ENCODE measurements at places on chromosomes 2 and 18.

GRCh38 chr18:35289293-35289692 lies 736 bp downstream of the ZSCAN30 start:
- DNase-seq = peak; percentile 39

- no peak for DNase-seq
Observed at GRCh38 chr2:18649502-18650135, 60.2 kb upstream of the NT5C1B start.

DNA sequence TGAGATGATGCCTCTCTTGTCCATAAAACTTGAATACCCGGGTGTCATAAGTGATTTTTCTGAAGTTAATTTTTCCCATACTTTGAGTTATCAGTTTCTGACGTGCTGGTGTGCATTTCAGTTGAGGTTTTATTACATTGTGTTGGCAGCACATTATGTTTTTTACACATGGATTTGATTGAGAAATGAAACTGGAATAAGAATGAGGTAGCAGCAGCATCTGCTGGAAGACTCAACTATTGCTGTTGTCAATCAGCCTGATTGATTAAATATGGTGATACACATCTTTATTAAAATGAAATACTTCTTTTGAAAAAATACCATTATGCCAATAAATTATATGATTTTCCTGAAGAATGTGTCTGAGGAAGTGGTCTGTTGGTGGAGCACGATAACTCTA lies 60.5 kb downstream of the INSIG2 start:
- no peak for DNase-seq

DNA sequence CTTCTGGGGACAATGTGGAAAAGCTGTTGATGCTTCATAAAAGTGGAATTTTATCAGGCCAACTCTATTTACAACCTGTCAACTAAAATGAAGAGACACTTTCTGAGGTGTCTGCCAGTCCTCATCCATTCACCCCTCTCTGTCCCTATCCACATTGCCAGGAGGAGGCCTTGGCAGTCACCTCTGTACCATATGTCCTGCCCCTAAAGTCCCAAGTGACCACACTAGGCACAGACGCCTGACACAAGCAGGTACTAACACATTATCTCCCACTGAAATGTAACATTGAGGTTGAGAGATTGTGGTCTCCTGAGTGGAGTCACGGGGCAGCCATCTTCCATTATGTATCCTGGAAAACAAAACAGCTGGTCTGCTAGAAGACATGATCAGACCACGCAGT lies 71.4 kb downstream of the OSBPL1A start:
- DNase-seq = no peak

GRCh38 chr18:74497778-74498177 lies 1.6 kb downstream of the CNDP2 start:
- no peak for DNase-seq

DNA sequence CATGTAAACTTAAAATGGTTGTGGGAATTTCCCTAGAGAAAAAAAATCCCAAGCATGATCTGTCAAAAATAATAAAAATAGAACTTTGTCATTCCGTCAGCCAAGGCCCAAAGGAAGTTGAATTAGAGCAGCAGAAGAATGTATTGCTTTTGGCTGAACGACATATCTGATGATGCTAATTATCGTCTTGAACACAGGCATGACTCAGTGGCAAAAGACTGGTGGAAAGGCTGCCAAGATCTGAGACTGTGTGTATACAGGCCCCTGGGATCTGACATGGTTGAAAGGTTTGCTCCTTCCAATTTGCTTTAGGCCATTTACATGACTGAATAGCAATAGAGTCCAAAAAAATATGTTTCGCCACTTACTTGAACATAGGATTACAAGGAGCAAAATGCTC lies 1057.1 kb upstream of the CRIM1 start:
- DNase-seq = peak; percentile 2

DNA sequence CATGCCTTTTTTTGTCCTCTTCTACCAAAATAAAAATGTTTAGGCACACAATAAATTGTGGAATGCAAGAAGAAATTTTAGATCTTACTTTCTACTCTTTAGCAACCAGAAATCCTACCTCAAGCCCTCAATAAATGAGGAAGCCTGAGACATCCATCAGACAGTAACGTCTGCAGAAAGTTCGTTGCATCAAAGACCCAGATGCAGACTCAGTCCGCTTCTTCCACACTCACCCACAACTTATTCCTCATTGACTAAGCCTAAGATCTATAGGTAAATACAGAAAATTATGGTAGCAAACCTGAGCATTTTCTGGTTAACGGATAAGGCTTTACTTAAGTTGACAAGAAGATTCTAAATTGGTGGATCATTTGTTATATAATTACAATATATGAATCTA lies 579.4 kb upstream of the ID2 start:
- no peak for DNase-seq

GRCh38 chr2:53576166-53576565 lies 191.4 kb upstream of the CHAC2 start:
- no peak for DNase-seq

DNA sequence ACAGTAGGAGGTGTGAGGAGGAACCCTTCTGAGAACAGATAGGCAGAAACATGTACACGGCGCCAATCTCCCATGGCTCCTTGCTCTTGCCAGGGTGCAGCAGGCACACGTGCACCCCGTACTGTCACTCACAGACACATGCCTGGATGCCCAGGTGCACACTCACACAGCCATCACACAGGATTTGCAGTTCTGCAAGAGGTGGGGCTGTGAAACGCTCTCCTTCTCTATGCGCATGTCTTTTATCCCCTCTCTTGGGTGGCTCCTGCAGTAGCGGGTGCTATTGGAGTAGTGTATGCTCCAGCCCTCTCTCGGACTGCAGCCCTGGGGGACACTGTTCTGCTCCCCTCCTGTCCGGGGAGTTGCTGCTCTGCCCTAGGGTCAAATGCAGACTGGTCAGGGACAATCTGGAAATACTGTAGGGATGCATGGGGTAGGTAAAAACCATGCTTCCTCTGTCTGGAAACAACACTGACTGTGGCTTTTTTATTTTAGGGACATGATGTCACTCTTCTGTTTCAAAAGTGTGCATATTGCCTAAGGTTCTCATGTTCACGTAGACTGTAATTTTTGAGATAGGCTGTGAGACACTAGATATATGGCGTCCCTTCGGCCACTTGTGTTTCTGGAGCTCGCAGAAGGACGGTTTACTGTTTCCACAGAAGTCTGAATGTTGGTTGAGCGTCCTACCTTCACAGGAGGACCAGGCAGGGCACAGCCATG lies 118.5 kb downstream of the PRKCE start:
- no peak for DNase-seq

DNA sequence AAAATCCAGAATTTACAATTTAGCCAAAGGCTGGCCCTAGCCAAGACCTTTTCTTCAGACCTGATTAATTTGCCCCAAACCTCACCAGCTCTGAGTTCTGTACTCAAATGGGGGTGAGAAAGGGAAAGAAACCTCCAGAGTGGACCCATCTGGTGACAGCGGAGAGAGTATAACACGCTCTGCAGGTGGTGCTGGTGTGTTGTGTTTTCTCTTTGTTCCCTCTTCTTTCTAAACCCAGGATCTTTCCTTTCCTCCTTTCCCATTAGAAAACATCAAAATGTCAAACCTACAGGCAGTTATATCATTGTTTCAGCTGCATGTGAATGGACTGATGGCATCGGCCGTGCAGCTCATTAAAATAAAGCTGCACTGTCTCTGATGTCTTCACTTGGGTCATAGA lies 253.2 kb upstream of the SP5 start:
- no peak for DNase-seq

- DNase-seq = no peak
Observed at GRCh38 chr2:173874894-173875237, 90.3 kb downstream of the SP3 start.

- no peak for DNase-seq
Observed at GRCh38 chr2:173017646-173018420, 57.8 kb upstream of the MAP3K20 start.

GRCh38 chr2:129698593-129698992 lies 280.9 kb upstream of the RAB6C start:
- no peak for DNase-seq

GRCh38 chr2:3414133-3414860 lies 34.8 kb downstream of the TRAPPC12 start:
- no peak for DNase-seq

- no peak for DNase-seq
Observed at GRCh38 chr2:156673981-156674380, 237.8 kb downstream of the GPD2 start.

DNA sequence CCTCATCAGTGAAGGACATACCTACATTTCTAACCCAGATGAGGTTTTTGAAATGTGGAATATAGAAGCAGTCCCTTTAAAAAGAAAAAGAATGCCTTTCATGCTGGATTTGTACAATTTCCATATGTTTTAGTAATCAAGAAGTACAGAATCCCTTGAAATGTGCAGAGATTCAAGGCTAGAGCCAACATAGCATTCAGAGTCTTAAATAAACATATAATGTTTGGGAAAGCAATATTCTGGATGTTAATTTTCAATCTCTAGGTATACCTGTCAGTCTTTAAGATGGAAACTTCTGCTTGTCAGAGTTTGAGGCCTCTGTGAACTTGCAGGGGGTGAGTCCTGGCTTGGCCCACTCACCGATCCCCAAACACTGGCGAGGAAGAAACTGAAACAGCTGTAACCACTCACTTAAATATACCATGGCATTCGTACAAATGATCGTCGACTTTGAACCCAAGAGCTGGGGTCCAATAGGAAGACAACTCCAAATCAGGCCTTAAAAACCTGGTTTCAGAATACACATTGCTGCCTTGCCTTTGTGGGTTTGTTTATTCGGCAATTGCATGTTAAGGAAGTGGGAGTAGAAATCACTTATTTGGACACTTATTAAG lies 132.8 kb upstream of the NCK2 start:
- DNase-seq = no peak

DNA sequence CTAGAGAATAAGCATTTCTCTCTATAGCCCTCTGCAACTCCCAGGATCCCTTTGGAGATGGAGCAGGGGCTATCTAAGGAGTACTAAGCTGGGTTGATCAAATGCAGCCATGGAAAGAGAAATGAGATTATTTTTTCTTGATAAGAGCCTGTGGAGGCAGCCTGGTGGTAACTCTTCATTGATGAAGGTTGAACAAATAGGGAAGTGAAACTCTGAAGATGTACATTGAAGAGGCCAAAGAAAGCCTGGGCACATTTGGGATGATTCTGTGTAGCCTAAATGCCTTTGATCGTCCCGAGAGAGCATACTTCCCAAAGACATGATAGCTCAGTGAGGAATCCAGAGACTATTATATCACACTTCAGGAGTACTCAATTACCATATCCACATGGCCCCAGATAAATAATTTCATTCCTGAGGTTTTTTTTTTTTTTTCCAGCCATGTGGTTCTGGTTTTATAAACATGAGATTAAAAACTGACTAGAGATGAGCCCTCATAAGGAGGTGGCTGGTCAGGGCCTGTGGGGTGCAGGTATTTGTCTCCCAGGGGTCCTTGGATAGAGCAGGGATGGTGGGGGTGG lies 192.5 kb downstream of the TPGS2 start:
- DNase-seq = no peak

GRCh38 chr18:26515643-26516487 lies 32.5 kb downstream of the KCTD1 start:
- DNase-seq = no peak

GRCh38 chr18:25077038-25077943 lies 274.7 kb downstream of the ZNF521 start:
- DNase-seq = no peak

GRCh38 chr2:229969921-229970320 lies 47.6 kb downstream of the FBXO36 start:
- DNase-seq = no peak

- no peak for DNase-seq
Observed at GRCh38 chr2:1907849-1908533, 163.7 kb upstream of the PXDN start.

- DNase-seq = peak; percentile 36
Observed at GRCh38 chr2:176128172-176128981, 1.1 kb upstream of the HOXD8 start.

- no peak for DNase-seq
Observed at GRCh38 chr18:38007676-38008330, 442.2 kb upstream of the CELF4 start.

GRCh38 chr2:230899287-230899686 lies 25.8 kb downstream of the GPR55 start:
- DNase-seq = no peak

DNA sequence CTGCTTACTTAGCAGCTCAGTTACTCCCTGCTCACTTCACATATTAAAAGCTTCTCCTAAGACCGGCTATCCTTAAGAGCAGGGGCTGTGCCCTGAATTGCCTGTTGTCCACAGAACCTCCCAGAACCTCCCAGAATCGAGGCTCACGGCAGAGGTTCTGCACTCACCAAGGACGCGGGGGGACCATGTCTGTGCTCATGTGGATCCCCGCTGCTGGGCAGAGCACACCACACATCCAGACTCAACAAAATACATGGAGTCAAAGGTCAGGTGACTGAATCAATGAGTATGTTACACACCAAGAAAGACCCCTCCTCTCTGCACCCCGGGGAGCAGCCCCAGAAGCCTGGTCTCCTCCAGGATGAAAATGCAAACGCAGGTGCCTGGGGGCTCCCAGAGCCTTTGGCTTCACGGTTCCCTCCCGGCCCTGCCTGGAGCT lies 149.0 kb downstream of the MBP start:
- DNase-seq = no peak

GRCh38 chr2:165582409-165582808 lies 112.9 kb downstream of the CSRNP3 start:
- DNase-seq = no peak

GRCh38 chr2:145741181-145741580 lies 1221.3 kb upstream of the ZEB2 start:
- no peak for DNase-seq

GRCh38 chr18:2223449-2223848 lies 347.9 kb downstream of the METTL4 start:
- DNase-seq = peak; percentile 43

DNA sequence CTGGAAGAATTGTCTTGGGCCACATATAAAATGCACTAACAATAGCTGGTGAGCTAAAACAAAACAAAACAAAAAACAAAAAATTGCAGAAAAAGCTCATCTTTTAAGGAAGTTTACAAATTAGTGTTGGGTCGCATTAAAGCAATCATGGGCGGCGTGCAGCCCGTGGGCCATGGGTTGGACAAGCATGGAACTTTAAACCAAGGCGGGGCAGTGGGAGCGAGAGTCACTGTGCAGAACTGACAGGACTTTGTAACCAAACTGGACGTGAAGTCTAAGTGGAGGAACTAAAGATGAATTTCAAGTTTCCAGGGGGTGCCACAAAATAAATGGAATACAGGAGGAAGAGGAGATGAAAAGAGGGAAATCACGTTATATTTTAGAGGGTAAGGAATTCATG lies 80.7 kb downstream of the PSMG2 start:
- no peak for DNase-seq

- peak; percentile 89 for DNase-seq
Observed at GRCh38 chr2:215609089-215610032, 173.5 kb upstream of the FN1 start.

- no peak for DNase-seq
Observed at GRCh38 chr2:44388877-44389276, 27.1 kb downstream of the CAMKMT start.

GRCh38 chr2:19807866-19808265 lies 93.9 kb downstream of the TTC32 start:
- no peak for DNase-seq

GRCh38 chr2:71496156-71496770 lies 42.9 kb downstream of the DYSF start:
- no peak for DNase-seq
